Neuronal stem cell (in vitro differentiated cells): ENCODE measurements at places on chromosomes 2 and 18.

DNA sequence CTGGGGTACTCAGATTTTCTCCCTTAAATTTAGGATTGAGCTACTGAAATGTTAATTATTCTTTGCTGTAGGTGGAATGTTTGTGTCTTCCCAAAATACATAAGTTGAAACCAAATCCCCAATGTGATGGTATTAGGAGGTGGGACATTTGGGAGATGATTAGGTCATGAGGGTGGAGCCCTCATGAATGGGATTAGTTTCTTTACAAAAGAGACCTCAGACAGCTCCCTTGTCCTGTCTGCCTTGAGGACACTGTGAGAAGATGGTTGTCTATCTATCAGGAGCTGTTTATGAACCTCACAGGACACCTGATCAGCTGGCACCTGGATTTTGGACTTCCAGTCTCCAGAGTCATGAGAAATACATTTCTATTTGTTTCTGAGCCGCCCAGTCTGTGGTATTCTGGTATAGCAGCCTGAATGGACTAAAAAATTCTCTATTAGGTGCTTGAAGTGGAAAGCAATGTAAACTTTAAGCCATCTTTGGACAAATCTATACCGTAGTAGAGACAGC, 99.2 kb upstream of the UXS1 start:
- peaks cover 2% of the 10 kb centered on the region for H3K4me1 ChIP-seq
- H3K4me3 ChIP-seq = no peak overlapping the region
- no peak for DNase-seq
- H3K27ac ChIP-seq = no peak overlapping the region
- H3K27me3 ChIP-seq = no peaks in the 10 kb centered on the region

DNA sequence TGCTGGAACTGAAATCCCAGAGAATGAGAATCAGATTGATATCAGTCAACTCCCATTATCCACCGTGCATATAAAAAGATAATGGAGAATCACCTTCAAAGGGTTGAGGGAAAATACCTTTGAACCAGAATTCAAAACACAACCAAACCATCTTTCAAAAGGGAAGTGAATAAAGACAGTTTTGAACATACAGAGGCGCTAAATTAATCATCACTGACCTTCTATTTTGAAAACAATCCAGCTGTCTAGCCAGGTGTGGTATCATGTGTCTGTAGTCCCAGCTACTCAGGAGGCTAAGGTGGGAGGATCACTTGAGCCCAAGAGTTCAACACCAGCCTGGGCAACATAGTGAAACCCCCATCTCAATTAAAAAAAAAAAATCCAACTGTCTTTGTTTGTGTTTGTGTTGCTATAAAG, 63.6 kb downstream of the TRABD2A start:
- H3K4me1 ChIP-seq = no peaks in the 10 kb centered on the region
- H3K4me3 ChIP-seq = no peak overlapping the region
- no peak for DNase-seq
- no peaks in the 10 kb centered on the region for H3K36me3 ChIP-seq
- H3K27ac ChIP-seq = no peak overlapping the region

DNA sequence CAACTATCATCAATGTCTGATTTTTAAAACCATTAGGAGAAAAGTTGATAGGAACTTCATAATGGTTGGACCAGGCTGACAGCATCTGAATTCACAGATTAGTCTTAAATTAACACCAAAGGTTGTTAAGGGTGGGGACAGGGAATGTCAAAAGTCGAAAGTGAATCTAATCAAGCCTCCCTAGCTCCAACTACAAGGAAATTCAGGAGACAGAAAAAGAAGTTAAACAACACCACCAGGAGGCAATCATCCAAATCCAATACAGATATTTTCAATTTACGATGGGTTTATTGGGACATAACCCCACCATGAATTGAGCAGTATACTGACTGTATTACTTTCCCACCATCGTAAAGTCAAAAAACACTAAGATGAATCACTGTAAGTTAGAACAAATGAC, 32.8 kb downstream of the ATF2 start:
- H3K27ac ChIP-seq = no peak overlapping the region
- no peak overlapping the region for H3K4me3 ChIP-seq

GRCh38 chr2:109256921-109257320, 127.9 kb downstream of the SH3RF3 start:
- no peak for DNase-seq
- H3K4me3 ChIP-seq = no peak overlapping the region
- no peaks in the 10 kb centered on the region for H3K36me3 ChIP-seq
- H3K4me1 ChIP-seq = no peaks in the 10 kb centered on the region

- no peak for DNase-seq
- H3K27me3 ChIP-seq = no peaks in the 10 kb centered on the region
- H3K4me3 ChIP-seq = no peak overlapping the region
- H3K27ac ChIP-seq = no peak overlapping the region
- H3K4me1 ChIP-seq = peaks cover 2% of the 10 kb centered on the region
These were observed 85.3 kb downstream of the NUP35 start for GRCh38 chr2:183209395-183210028.

- no peak overlapping the region for H3K27ac ChIP-seq
- H3K4me1 ChIP-seq = no peaks in the 10 kb centered on the region
- H3K36me3 ChIP-seq = peaks cover 3% of the 10 kb centered on the region
- H3K27me3 ChIP-seq = no peaks in the 10 kb centered on the region
- no peak overlapping the region for H3K4me3 ChIP-seq
These were observed 97.0 kb upstream of the CD226 start for GRCh38 chr18:70044632-70045031.

GRCh38 chr2:60468382-60469085, 84.9 kb downstream of the BCL11A start:
- no peaks in the 10 kb centered on the region for H3K36me3 ChIP-seq
- no peaks in the 10 kb centered on the region for H3K27me3 ChIP-seq
- no peak overlapping the region for H3K27ac ChIP-seq
- no peak overlapping the region for H3K4me3 ChIP-seq
- DNase-seq = no peak
- no peaks in the 10 kb centered on the region for H3K4me1 ChIP-seq

- no peak overlapping the region for H3K4me3 ChIP-seq
- no peaks in the 10 kb centered on the region for H3K27me3 ChIP-seq
- H3K4me1 ChIP-seq = no peaks in the 10 kb centered on the region
- H3K36me3 ChIP-seq = no peaks in the 10 kb centered on the region
- no peak for DNase-seq
These were observed 20.5 kb downstream of the PELI1 start for GRCh38 chr2:64123740-64124139.

DNA sequence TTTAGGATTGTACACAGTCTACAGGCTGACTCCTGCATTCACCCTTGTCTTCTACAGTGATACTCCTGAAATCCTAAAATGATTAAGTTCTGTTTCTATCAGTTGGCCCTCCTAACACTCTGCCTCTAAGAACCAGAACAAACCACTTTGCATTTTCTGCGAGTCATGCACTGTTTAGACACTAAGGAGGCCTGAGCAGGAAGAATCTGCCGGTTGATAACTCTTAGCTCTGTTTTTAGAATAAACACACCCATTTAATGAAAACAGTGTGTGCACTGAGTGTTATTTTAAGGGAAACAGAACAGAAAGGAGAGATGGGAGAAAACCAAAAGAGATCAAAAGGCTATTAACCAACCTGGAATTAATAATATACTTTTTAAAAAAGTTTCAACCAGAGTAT, 22.9 kb upstream of the SSB start:
- no peak overlapping the region for H3K27ac ChIP-seq
- peaks cover 2% of the 10 kb centered on the region for H3K4me1 ChIP-seq
- H3K36me3 ChIP-seq = peaks cover 13% of the 10 kb centered on the region
- no peaks in the 10 kb centered on the region for H3K27me3 ChIP-seq
- DNase-seq = no peak
- no peak overlapping the region for H3K4me3 ChIP-seq

- H3K36me3 ChIP-seq = no peaks in the 10 kb centered on the region
- H3K27ac ChIP-seq = no peak overlapping the region
- H3K4me1 ChIP-seq = no peaks in the 10 kb centered on the region
- DNase-seq = no peak
- no peaks in the 10 kb centered on the region for H3K27me3 ChIP-seq
These were observed 23.5 kb upstream of the SKOR2 start for GRCh38 chr18:47274961-47275360.

- no peaks in the 10 kb centered on the region for H3K4me1 ChIP-seq
- no peak for DNase-seq
- no peak overlapping the region for H3K4me3 ChIP-seq
- no peak overlapping the region for H3K27ac ChIP-seq
- H3K36me3 ChIP-seq = no peaks in the 10 kb centered on the region
These were observed 50.6 kb downstream of the TANC1 start for GRCh38 chr2:159019021-159019420.

GRCh38 chr2:67667054-67667908, 270.1 kb downstream of the ETAA1 start:
- H3K27me3 ChIP-seq = no peaks in the 10 kb centered on the region
- peaks cover under 1% of the 10 kb centered on the region for H3K4me1 ChIP-seq
- H3K27ac ChIP-seq = no peak overlapping the region
- H3K36me3 ChIP-seq = peaks cover 1% of the 10 kb centered on the region
- no peak for DNase-seq

DNA sequence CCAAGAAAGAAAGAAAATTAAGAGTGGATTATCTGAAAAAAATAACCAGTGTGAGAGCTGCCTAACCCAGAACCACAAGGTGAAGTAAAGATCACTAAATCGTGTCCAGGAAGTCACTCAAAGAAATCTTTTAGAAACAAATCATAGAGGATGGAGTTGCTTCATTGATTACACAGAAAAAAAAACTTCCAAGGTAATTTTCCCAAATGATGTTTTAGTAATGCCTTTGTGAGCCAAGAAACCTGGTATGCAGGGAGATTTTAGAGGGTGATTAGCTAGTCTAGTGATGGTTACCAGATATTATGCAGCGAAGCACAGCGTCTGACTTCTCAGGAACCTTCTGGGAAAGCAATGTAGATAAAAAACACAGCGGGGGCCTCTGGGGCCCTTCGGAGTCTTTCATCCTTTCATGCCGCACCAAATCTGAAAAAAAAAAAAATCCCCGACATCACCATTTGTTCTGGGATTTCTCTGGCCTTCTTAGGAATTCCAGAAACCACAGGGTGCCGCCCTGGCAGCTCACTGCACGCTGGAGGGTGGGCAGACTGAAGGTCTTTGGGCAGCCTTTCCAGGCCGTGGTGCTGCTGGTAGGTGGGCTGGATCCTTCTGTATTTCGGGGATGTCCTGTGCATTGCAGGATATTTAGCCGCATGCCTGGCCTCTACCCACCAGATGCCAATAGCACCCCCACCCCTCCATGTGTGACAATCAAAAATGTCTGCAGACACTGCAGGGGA, 17.3 kb downstream of the ALPK2 start:
- H3K27ac ChIP-seq = peak overlapping the region; percentile 81
- no peaks in the 10 kb centered on the region for H3K36me3 ChIP-seq
- peak; percentile 67 for DNase-seq
- H3K4me3 ChIP-seq = no peak overlapping the region
- H3K27me3 ChIP-seq = no peaks in the 10 kb centered on the region

GRCh38 chr2:111685342-111685741, 198.7 kb downstream of the ANAPC1 start:
- no peak for DNase-seq
- no peaks in the 10 kb centered on the region for H3K36me3 ChIP-seq
- no peaks in the 10 kb centered on the region for H3K27me3 ChIP-seq

- no peak overlapping the region for H3K27ac ChIP-seq
- no peaks in the 10 kb centered on the region for H3K27me3 ChIP-seq
These were observed 186.3 kb downstream of the EN1 start for GRCh38 chr2:118661179-118661578.

DNA sequence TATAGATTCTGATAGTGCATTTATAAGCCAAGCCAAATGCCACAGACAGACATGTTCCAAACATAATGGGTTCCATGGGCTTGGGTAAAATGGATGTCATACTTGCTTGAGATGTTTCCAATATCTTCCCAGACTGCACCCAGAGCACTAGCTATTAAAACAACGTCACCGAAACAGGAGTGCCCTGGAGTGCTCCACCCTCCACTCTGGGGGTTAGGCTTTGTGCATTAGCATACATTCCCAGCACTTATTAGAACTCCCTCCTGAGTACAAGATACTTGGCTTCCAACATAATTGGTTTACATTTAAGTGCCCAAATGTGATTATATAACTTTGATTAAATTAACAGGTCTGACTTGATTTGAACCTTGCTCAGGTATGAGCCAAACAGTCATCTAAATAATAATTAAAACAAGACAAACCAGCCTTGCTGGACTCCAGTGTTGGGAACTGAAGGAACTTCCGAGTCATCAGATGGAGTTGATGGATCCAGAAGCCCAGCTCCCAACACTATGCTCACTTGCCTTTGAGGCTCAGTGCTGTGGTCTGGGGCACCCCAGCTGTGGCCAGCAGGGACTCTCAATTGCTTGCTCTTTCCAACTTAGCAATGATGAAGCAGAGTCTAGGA, 60.5 kb upstream of the LGALSL start:
- no peak for DNase-seq
- no peaks in the 10 kb centered on the region for H3K27me3 ChIP-seq
- no peaks in the 10 kb centered on the region for H3K36me3 ChIP-seq
- H3K27ac ChIP-seq = no peak overlapping the region
- no peaks in the 10 kb centered on the region for H3K4me1 ChIP-seq
- no peak overlapping the region for H3K4me3 ChIP-seq

DNA sequence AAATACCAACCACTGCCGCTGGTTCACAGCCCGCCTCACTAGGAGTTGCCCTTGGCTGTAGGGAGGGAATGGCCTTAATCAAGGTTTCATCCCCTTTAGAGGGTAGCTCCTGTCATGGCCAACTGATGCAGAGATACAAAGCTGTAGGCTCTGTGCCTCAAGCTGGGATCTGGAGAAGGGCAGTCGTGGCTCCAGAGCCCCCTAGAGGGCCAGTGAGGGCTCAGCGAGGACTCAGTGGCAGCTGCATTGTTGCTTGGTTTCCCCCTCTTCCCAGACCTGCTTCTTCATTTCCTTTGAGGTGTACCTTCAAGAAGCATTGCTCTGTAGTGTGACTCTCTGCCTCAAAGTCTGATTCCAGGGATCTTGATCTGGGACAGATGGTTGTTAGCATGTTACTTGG, 302.1 kb downstream of the LPIN1 start:
- no peaks in the 10 kb centered on the region for H3K4me1 ChIP-seq
- peaks cover 2% of the 10 kb centered on the region for H3K36me3 ChIP-seq
- no peak overlapping the region for H3K4me3 ChIP-seq
- H3K27ac ChIP-seq = no peak overlapping the region
- DNase-seq = no peak

- H3K27ac ChIP-seq = peak overlapping the region; percentile 72
- H3K4me1 ChIP-seq = peaks cover 1% of the 10 kb centered on the region
- H3K27me3 ChIP-seq = no peaks in the 10 kb centered on the region
- H3K36me3 ChIP-seq = no peaks in the 10 kb centered on the region
These were observed 287.8 kb upstream of the SETBP1 start for GRCh38 chr18:44392933-44393332.

DNA sequence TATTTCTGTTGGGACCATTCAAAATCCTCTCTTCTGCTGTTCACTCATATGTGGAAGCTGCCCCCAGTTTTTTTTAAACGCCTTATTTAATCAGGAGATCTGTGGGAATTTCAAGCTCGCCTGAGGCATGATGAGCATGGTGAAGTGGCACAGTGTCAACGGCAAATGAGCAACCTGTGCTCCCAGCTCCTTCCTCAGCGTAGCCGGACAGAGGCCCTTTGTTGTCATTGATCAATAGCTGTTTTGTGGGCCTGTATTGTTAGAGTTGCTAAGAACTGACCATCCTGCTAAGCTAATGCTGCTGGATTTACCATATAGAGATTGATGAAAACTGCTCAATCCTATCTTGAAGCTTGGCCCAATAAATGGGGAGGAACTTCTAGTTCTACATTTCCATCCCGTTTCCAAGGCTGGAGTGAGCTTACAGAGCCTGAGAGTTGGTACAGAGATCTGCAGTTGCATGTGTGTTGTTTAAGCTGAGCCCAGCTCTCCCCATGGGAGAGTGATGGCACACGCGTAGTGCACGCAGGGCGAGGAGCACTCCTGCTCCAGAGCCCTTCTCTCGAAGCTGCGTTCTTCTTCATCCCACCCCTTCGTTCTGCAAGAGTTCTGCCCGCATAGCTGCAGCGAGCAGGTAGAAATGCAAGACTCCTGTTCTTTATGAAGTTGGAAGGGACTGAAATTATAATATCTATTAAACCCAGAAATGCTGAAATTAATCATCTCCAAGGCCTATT, 108.8 kb downstream of the RTN4 start:
- H3K27ac ChIP-seq = no peak overlapping the region
- peaks cover 7% of the 10 kb centered on the region for H3K4me1 ChIP-seq
- H3K27me3 ChIP-seq = peaks cover 4% of the 10 kb centered on the region
- no peak for DNase-seq
